ENCODE measurements at places on chromosomes 11 and 22. TPM values are rescaled to one million over a fixed set of nuclear protein-coding genes. Genes with fewer than 3 reads are reported as not detected.

GRCh38 chr11:116828632-116829524 is 829 bp upstream of the APOC3 start:
- DNase-seq: no peak

- DNase-seq: no peak
Measured at GRCh38 chr11:43687120-43687791, 6.7 kb downstream of the HSD17B12 start.

- DNase-seq: no peak
Measured at GRCh38 chr22:22060200-22061084, 77.9 kb upstream of the TOP3B start.

- no peak for DNase-seq
Measured at GRCh38 chr11:100676901-100677300, 10.2 kb upstream of the ARHGAP42 start.

- no peak for DNase-seq
Measured at GRCh38 chr11:108890482-108891105, 225.7 kb downstream of the DDX10 start.

GRCh38 chr11:73326929-73327811 is 19.1 kb downstream of the ARHGEF17 start:
- DNase-seq: no peak

GRCh38 chr11:57154739-57155138 is 27.0 kb upstream of the LRRC55 start:
- DNase-seq: no peak

GRCh38 chr11:82895437-82896091 is 4.7 kb downstream of the PRCP start:
- DNase-seq: no peak

DNA sequence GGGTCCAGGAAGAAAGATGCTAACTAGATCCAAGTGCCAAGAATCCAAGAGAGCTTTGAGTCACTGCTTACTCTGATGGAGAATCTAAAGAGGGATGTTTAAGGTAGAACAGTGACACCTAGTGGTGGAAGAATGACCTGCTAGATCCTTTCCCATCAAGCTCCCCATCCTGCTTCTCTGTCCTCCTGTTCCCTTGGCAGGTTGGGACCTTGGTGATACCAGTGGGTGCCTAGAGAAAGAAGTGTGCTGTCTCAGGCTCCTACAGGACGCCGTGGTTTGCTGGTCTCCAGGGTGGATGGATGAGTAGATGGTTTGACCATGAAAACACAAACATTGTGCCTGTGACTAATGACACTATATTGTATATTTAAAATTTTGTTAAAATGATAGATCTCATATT is 383.7 kb downstream of the TMEM135 start:
- no peak for DNase-seq

DNA sequence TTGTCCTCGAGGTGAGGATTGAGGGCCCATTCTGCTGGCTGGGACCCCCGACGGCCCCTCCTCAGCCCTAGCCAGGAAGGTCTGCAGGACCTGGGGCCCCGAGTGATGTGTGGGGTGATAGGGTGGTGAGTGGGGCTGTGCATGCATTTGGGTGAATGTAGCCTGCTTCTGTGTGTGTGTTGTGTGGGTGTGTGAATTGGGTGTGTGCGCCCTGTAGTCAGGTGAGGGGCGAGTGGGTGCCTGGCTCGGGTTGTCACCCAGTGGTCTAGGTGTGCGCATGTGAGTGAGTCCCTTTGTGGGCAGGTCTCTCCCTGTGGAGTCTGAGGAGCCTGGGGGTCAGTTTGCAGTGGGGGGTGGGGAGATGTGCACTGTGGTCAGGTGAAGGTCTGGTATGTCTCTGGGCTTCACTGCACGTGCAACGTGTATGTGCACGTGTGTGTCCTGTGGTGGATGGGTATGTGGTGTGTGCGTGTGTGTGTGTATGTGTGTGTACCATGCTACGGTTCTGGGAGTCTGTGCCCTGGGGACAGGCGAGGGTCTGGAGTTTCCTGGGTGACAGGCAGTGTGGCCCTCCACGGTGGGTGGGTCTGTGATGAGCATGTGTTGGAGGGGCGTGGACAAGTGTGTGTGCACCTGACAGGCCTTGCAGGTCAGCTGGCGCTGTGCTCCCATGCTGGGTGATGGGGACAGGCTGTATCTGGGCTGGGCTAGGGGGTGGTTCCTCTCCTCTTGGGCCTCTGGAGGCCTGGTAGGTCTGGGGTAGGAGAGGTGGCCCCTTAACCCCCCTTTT is 1.0 kb downstream of the TMEM151A start:
- no peak for DNase-seq

GRCh38 chr11:44016131-44016530 is 31.6 kb upstream of the ACCSL start:
- DNase-seq: no peak

GRCh38 chr11:86676010-86676409 is 3.6 kb upstream of the ME3 start:
- DNase-seq: no peak

GRCh38 chr11:46176421-46176820 is 55.2 kb upstream of the PHF21A start:
- no peak for DNase-seq

DNA sequence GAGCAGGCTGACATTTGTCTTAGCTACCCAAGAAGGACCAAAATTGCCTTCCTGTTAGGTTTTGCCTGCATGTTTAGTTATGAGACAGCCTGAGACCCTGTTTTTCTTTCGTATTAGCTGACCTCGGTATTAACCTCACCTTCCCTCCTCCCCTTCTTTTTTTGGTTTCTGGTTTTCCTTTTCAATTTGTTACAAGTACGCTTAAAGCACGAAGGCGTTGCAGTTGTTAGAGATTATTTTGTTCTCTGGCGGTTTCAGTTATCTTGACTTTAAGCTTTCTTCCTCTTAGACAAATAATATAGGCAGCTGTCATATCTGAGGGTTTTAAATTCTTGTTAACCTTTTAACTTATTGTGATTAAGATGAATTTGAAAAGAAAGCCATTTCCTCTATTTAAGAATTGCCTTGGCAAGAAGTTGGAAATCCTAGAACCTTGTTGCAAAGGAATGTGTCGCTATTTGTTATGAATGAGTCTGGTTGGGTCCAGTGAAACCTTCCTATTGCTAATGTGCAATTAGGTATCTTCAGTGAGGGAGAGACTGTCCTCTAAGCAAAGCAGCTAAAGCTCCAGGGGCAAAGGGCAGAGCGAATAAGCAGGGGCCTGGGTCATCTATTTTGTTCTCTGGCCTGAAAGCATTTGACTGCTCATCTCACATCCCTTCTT is 45.7 kb downstream of the PACS1 start:
- DNase-seq: no peak

GRCh38 chr22:42500836-42501179 is 18.8 kb downstream of the RRP7A start:
- no peak for DNase-seq

GRCh38 chr11:27698872-27699241 is 1.4 kb downstream of the BDNF start:
- no peak for DNase-seq

DNA sequence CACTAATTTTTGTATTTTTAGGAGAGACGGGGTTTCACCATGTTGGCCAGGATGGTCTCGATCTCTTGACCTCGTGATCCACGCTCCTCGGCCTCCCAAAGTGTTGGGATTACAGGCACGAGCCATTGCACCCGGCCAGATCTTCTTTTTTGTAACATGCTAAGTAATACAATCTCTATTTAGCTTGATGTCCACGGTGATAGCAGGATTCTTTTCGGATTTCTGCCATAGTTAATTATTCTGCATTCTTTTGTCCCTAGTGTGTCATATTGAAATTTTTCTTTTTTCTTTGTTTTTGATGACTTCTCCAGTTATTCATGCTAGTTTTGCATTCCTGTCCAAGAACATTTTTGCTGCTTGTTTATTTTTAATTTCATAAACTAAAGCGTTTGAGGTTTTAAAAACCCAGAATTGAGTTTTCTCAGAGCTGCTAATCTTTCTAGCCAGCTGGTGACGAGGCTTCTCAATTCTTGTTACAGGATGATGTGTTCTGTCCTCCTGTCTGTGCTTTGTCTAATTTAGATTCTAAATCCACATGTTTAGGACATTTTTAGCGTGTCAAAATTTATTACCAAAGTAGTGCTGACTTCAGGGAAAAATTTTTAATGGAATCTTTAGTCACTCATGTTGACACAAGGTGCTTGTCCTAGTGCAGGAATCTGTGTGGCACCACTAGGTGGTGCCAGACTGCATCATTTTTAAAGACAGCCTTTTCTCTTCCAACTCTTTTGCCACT is 21.8 kb downstream of the NF2 start:
- DNase-seq: no peak

DNA sequence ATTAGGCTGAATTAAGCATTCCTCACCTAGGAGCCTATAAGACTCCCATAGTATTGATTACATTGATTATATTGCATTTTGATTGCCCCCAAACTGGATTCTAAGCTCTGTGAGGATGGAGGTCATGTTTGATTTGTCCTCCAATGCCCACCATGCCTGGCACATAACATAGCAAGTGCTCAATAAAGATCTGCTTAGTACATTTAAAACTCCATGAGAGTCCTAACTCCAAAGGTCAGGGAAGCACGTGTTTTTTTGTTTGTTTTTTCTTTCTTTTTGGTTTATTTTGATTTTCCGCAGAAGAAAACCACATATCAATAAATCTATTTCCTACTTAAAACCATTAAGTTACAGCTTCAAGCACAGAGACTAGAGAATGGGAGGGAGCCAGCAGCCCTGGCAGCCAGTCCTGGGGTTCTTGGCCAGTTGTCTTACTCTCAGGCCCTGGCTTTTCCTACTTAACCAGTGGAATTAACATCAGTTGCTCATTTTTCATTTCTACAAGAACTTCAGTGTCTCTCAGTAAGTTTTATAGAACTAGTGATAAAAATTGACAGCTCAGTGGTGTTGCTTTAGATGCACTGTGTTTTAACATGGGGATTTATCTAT is 429.9 kb upstream of the CCDC90B start:
- DNase-seq: no peak

DNA sequence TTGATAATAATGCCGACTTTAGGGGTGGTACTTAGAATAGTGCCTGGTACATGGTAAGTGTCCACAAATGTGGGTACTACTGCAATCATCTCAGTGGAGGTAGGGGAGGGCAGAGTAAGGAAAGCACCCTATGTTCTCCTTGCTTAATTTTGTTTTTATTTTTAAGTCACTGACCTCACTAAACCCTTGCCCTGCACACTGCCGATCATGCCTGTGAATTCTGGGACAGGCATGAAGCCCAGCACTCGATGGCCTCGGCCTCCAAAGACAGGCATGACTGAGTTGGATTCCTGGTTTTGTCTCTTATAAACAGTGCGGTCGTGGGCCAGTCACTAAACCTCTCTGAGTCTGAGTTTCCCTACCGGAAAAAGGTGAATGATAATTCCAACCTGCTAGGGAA is 6.9 kb downstream of the LGALS12 start:
- DNase-seq: no peak

- no peak for DNase-seq
Measured at GRCh38 chr11:119795690-119796089, 66.7 kb upstream of the NECTIN1 start.

- DNase-seq: no peak
Measured at GRCh38 chr11:77386178-77386577, 84.7 kb upstream of the GDPD4 start.

- no peak for DNase-seq
Measured at GRCh38 chr22:44701187-44701790, 715 bp upstream of the PRR5 start.

- DNase-seq: no peak
Measured at GRCh38 chr11:128906185-128907050, 15.3 kb downstream of the KCNJ5 start.

DNA sequence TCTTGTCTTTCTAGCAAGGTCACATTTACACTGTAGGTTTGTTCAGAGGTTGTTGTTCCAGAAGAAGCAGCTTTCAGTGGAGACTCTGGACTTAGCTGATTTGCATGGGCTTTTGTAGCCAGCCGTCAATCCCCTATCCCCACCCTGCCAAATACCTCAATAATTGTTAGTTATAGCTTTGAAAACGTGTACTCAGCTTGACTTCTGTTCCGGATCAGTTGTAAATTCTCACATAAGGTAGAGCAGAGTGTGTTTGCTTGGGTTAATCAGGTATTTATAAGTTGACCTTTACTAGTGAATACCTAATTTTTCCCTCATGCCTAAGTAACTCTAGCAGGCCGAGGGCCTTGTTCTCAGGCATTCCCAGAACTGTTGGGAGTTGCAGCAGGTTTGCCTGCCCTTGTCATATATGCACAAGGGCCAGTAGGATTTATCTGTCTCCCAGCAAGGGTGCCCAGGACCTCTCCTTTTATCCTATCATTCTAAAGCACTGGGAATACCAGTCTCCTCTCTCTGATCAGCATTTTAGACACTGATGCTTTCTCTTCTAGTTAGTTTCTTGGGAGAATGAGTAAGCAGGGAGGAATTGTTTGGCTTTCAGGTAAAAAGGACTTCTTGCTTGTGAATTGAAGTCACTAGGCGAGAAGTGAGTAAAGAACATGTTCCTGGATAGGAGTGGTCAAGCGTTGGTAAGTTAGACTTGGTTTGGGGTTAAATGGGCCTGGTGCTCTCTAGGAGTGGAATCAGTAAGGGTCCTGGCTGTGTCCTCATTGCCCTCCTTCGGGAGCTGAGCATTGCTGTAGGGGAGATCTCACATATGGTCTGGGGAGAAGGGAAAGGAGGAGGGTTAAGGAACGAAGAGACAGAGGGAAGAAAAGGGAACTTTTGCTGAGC is 22.1 kb downstream of the STIM1 start:
- DNase-seq: no peak

GRCh38 chr11:106821291-106821690 is 197.0 kb downstream of the GUCY1A2 start:
- DNase-seq: no peak

GRCh38 chr11:72631806-72632731 is 42.2 kb downstream of the PDE2A start:
- no peak for DNase-seq

GRCh38 chr22:27628891-27629631 is 172.5 kb downstream of the MN1 start:
- DNase-seq: no peak

DNA sequence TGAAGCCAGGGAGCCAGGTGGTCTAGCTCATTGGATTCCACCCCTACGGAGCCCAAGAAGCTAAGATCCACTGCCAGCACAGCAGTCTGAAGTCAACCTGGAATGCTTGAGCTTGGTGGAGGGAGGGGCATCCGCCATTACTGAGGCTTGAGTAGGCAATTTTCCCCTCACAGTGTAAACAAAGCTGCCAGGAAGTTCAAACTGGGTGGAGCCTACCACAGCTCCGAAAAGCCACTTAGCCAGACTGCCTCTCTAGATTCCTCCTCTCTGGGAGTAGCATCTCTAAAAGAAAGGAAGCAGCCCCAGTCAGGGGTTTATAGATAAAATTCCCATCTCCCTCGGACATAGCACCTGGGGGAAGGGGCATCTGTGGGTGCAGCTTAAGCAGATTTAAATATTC is 620.3 kb downstream of the NELL1 start:
- no peak for DNase-seq

- no peak for DNase-seq
Measured at GRCh38 chr11:20274031-20274430, 89.5 kb upstream of the HTATIP2 start.

GRCh38 chr11:77658213-77659013 is 20.8 kb upstream of the CLNS1A start:
- DNase-seq: no peak

Gene NELL1
- total RNA-seq: not detected

Gene MMP26
- not detected for total RNA-seq

Gene OR52I2
- not detected for total RNA-seq

Gene RAB39A
- 0.13 TPM for total RNA-seq

Gene BARX2
- 102 TPM for total RNA-seq

Gene CCDC87
- 0.23 TPM for total RNA-seq

Gene ANO5
- 0.29 TPM for total RNA-seq

Gene JAML
- total RNA-seq: 14.7 TPM

Gene MPPED2
- total RNA-seq: 0.79 TPM

Gene SCARF2
- total RNA-seq: 3.0 TPM

Gene ESAM
- total RNA-seq: 5.6 TPM

Gene VPREB1
- not detected for total RNA-seq

Measured in esophagus squamous epithelium (tissue), 5 donors.